ENCODE measurements at places on chromosomes 16 and 17.

DNA sequence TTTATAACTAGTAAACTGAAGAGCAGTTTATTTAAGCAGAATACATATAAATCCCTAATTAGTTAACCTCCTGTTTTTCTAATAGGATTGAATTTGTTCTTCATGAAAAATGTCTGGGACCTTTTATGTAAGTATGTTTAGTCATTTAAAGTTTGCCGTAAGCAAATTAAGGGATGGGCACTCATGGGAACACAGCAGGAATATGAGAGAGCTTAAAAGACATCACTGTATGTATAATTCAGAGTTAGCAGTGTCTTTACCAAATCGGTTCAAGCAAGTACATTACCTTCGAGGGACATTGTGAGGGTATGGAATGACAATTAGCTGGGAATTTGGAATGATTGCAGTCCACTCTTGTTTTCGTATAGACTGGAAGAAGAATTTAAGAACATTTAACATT, 17.7 kb upstream of the NETO2 start:
- DNase-seq = no peak

DNA sequence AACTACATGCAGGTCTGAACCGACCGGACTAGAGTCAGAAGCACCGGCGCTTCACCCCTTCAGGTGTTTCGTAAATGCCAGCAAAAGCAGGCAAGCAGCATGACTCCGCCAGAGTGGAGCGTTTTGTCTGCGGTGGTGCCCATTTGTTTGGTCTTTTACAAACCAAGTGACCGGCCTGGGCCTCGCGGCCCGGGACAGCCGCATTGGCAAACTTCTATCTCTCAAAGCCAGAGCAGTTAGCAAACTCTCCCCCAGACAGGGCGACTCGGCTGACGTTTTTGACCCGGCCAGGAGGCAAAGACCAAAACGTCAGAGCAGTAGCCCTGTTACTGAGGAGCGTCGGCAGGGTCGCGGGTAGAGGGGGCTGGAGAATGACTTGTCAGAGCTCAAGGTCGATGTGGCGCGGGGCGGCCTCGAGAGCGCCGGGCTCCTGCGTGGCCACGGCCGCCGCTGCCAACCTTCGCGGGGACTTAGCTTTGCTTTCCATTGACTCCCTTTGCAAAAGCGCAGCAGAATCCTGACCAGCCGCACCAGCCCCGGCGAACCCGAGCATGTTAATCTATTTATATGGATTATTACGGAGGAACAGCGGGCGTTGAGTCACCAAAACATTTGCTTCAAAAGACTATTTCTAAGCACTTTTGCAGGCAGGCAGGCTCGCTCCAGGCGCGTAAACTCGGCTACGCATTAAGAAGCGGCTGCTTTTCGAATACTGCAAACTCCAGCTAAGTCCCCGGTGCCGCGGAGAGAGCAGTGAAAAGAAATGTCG, 763 bp upstream of the SOX9 start:
- DNase-seq = peak; percentile 77

DNA sequence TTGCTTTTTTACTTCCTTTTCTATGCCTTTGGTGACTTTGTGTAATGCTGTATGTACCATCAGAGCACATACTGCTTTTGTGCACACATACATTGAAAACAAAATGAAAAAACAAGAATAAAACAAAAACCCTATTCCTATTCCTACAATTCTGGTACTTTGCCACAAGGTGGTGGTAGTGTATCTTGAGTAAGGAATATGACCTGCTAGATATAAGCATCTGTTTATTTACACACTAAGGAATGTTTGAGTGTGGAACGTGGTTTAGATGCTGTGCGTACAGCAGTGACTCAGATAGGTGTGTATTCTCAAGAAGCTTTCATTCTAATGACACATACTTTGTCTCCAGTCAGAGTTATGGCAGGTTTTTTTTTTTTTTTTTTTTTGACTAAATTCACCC, 606.2 kb downstream of the WWOX start:
- DNase-seq = peak; percentile 43

DNA sequence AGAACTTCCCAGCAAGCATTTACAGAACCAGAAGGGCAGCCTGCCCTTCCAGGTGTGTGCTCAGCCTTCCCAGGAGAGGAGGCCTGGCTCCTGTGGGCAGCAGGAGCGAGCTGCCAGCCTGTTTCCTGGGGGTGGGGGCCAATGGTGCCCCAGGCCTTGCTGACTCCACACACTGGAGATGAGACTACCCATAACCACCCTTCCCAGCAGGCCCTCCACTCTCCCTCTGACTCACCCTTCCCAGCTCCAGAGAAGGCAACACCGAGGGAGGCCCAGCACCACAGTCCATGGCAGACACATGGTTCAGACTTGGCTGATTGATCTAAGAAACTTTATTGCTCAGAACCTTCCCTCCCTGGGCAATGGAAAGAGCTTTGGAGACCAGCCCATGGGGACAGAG, 1.8 kb upstream of the PRSS53 start:
- DNase-seq = peak; percentile 20

DNA sequence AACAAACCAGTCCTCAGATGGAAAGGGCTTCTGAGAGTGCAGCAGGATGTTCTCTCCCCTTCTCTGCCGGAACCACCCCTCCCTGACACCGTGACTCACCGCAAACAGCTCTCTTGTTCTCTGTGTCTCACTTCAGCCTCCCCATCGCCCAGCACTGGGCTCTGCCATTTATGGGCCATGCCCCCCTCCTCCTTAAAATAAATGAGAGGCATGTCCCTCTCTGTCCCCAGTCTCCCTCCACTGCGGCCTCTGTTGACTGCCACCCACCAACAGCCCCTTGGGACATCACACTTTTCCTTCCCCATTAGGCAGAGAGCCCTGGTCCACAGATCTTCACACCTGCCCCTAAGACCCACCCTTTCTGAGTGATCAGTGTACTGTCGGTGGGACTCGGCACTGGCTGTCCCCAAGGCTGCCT, 6.3 kb downstream of the CCDC102A start:
- DNase-seq = peak; percentile 61

DNA sequence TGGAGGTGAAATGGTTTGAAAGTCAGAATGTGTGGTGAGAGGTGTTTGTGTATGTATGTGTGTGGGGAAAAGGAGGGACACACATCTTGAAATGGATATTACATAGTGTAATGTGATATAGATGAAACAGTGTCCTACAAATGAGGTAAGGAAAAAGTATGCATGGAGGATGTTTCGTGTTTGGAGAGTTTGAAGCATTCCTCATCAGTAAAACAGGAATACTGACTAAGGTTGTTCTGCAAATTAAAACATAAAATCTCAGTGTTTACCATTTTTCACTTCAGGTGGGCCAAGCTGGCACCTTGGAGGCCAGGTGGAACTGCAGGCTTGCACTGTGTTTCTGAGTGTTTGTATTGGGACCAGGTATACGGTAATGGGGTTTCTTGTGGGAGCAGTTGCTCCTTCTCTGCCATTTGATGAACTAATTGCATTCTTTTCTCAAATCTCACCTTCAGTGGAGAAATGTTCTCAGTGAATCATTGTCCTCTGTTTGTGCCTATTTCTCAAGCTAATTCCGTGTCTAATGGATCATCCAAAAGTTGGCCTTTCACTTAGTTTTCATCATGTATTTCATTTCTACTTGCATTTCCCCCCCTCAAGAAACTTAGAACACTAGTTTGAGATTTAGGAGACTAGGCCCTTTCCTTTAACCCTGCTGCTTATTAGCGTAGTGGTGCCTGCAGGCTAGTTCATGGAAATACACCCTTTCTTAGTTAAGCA, 8.2 kb upstream of the TBKBP1 start:
- peak; percentile 20 for DNase-seq

DNA sequence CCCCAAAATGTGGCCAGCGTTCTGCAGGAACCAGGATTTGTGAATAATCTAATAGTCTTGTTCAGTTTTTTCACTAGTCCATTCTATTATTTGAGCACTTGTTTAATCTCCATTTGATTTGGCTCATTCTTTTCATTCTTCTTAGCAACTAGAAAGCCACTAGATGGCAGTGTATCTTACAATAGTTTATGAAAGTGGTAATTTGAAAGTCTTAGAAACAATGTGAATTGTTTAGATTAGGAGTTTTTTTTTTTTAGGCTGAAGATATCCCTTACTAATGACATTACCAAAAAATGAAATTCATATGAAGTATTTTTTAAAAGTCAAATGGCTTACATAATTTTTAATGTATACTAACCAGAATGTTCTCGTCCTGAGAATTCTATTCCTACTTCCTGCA, 6.7 kb downstream of the ERI2 start:
- peak; percentile 18 for DNase-seq

- no peak for DNase-seq
Observed at GRCh38 chr16:49439676-49440075, 66.1 kb downstream of the C16orf78 start.

GRCh38 chr17:43324205-43324893, 74.4 kb upstream of the ARL4D start:
- no peak for DNase-seq

- DNase-seq = no peak
Observed at GRCh38 chr16:22093996-22094395, 1.7 kb downstream of the VWA3A start.

- DNase-seq = peak; percentile 13
Observed at GRCh38 chr17:36072431-36073121, 8.5 kb downstream of the CCL18 start.

DNA sequence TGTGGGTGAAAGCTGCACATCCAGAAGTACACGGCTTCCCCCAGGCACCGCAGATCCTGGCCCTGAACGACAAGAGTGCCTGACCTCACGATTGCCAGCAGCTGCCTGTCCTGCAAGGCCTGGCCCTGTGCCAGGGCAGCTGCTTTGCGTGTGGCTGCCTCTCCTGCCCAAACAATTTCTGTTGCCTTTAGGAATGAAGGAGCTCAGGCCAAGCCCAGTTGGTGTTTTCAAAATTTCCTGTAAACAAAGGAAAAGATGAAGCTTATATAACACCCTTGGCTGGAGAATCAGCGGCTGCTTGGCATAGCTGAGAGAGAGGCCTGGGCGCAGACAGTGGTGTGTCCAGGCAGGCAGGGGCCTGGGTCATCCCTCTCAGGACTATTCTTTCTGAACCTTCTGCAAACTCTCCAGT, 11.7 kb upstream of the SLC47A2 start:
- peak; percentile 32 for DNase-seq

GRCh38 chr16:2859686-2860265, 1.8 kb upstream of the PRSS22 start:
- no peak for DNase-seq

GRCh38 chr16:14014284-14014625, 56.9 kb upstream of the MRTFB start:
- no peak for DNase-seq

DNA sequence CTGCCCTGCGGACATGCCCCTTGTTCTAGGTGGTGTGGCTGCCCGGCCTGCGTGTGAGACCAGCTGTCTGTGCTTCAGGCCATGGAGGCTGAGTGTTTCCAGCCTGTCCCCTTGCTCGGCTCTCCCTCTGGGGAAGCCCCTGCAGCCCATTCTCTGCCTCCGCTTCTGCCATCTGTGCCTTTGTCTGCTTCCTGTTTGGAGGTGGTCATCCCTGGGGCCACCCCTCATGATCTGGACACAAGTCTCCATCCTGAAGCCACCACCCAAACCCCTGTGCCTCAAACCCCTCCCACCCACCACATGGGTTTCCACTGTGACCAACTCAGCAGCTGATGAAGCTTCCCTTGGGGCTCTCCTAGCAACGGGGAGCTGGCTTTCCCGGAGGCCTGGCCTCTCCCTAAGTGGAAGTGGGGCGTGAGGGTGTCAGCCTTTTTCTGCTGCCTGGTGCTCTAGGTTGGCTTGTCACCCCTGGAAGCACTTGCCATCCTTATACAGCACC, 184.9 kb downstream of the SEC14L1 start:
- DNase-seq = no peak

DNA sequence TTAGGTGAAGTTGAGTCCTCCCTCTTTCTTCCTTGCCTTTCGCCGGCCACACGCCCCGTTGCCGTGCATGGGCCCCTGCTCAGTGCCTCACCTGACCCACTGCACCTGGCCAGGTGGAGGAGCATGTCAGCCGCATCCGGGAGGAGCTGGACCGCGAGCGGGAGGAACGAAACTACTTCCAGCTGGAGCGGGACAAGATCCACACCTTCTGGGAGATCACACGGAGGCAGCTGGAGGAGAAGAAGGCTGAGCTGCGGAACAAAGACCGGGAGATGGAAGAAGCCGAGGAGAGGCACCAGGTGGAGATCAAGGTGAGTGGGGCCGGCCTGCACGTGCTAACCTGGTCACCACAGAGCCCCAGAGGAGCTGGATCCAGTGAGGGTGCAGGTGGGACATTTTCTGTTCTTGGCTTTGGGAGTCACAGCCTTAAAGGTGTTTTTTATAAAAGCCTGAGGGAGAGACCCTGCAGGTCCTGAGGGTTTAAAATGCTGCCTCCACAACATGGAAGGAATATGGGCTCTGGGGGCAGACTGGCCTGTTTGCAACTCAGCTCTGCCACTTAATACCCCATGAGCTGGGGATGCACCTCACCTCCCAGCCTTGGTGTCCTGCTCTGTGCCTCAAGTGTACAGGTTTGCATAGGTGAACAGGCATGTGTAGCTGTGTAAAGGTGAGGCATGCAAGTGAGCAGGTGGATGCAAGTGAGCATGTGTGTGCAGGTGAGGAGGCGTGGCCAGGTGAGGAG, 12.1 kb upstream of the DBNDD1 start:
- DNase-seq = no peak

DNA sequence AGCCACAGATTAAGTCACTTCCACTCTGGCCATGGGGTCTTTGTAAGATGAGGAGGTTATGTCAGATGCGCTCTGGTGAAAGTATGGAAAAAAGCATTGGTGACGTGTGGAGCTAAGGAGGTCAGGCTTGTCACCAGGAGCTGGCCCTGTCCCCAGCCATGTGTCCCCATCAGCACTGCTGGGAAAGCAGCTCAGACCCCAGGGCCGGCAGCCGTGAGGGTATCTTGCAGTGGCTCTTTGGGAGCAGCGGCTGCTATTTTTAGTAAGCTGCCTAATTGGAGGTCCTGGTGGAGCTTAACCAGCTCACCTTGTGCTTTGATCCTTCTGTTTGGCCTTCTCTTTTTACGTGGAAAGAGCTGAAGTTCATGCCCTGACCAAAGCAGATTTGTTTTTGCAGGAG, 60.9 kb downstream of the MPRIP start:
- no peak for DNase-seq

GRCh38 chr16:69384974-69385373, 833 bp downstream of the TERF2 start:
- DNase-seq = no peak

GRCh38 chr17:35368081-35368830, 5.2 kb downstream of the SLFN11 start:
- DNase-seq = no peak

DNA sequence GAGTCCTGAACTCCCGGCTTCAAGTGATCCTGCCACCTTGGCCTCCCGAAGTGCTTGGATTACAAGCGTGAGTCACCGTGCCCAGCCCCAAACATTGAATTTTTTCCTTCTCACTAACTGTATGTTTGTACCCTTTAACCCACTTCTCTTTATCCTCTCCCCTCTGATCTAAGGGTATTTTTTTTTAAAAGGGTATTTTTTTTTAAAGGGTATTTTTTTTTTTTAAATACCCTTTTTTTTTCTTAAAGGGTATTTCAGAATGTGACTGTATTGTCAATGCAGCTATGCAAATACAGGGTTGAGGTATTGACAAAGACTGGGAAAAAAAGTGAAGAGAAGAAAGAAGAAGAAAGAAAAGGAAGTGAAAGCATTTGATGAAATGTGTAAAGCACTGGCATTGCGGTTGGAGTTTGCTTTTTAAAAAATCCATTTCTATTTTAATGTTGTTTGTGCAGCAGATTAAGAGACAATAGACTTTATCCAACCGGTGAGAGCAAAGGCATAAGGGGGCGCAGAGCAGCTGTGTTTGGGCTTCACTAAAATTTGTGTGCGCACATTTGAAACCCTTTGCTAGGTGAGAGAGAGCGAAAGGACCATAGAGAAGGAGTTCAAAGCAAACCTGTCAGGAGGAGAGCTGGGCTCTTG, 42.4 kb downstream of the SYT17 start:
- DNase-seq = no peak

Data from fibroblast of skin of abdomen (primary cell).